ENCODE measurements at places on chromosomes 12 and 14. TPM values are rescaled to one million over a fixed set of nuclear protein-coding genes. Genes with fewer than 3 reads are reported as not detected.

DNA sequence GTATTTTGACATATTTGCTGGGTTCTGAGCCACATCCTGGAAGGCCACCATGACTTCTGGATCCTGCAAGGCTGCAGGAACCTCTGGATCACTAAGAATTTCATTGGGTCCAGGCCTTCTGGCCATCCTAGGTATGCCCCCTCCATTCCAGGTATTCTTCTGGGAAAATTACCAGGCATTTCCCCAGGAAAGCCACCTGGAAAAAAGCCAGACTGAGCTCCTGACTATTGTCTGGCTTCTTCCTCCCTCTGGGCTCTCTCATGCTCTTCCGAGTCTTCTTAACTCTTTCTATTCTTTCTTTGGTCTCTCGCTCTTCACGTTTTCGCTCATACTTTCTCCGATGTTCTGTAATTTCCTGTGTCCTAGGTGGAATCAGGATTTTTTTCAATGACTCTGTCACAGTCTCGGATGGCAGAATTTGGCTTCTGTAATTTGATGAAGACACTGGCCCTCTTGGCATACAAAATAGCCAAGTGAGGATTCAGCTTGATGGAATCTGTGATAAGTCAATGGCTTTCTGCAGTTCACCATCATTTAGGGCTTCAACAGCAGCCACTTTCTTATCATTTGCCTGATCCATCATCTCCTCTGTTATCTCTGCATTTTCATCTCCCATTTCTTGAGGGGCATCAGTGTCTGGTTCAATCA lies 42.6 kb downstream of the ATP23 start:
- DNase-seq: no peak

TMTC2 gene
- total RNA-seq: 14.6 TPM

GRCh38 chr12:59186451-59186850 lies 266.1 kb upstream of the LRIG3 start:
- DNase-seq: no peak

GRCh38 chr14:83255015-83255726 lies 1721.5 kb upstream of the SEL1L start:
- no peak for DNase-seq

CCDC196 gene
- not detected for total RNA-seq

DNA sequence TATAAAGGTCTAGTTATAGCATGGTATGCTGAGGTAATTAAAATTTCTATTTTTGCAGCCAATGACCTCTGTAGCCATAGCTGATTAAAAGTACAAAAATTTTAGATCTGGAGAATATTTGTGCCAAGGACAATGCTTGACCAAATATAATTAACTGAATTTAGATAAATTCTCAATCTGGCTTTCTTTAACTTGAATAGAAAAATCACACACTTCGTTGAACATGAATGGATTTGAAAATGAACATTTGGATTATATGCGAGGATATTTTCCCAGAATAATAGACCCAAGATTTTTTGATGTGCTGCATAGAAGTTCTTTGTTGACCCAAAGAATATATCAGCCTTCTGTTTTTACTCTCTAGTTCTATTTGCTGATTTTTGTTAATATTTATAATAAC lies 38.4 kb upstream of the G2E3 start:
- no peak for DNase-seq

PTMS gene
- 99.6 TPM for total RNA-seq

GRCh38 chr12:118120579-118121363 lies 15.2 kb upstream of the PEBP1 start:
- peak; percentile 94 for DNase-seq

GRCh38 chr14:99724939-99725773 lies 41.1 kb downstream of the CYP46A1 start:
- DNase-seq: peak; percentile 84

KRT86 gene
- not detected for total RNA-seq

GRCh38 chr14:90644882-90645281 lies 171.3 kb downstream of the TTC7B start:
- no peak for DNase-seq

TAS2R20 gene
- 0.57 TPM for total RNA-seq

- no peak for DNase-seq
These were observed 58.1 kb downstream of the HSP90AA1 start for GRCh38 chr14:102028733-102029132.

RERGL gene
- total RNA-seq: 1.4 TPM

DNA sequence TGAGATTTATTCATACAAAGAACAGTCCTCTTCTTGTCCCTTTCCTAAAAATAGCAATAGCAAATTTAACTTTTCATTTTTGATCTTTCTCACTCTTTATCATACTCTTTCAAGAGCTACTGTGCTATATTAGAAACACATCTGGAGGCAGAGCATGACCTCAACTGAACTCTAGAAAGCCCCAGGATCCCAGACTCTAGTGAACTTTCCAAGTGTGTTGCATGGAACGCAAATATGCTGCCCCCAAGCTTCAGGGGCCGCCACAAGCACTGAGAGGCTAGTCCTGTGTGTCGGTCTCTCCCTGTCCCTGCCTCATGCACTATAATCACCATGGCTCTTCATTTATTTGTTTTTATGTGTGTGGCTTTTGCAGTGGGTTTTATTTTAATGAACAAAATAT lies 38.7 kb upstream of the ZNF641 start:
- DNase-seq: no peak

GRCh38 chr12:3795066-3795465 lies 42.2 kb upstream of the CRACR2A start:
- DNase-seq: no peak

- no peak for DNase-seq
These were observed 2.6 kb downstream of the ITGA7 start for GRCh38 chr12:55704824-55705718.
